Fibroblast of skin of right biceps (primary cell): ENCODE measurements at places on chromosomes 7 and 10.

DNA sequence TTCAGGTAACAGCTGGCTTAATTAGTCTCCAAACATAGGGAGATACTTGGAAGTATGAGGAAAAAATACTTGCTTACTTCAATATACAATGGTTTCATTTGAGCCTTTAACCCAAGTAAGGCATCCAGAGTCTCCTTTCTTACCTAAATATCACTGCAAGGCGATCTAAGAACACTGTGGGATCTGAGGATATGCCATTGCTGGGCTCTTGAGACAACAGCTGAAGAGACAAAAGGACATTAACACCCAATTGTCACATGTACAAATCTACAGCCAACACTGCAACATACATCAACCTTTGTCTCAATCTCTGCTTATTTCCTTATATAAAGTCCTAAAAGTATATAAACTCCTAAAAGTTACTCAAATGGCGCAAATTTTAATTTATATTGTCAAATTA is 44.4 kb downstream of the IRF5 start:
- no peak for DNase-seq

GRCh38 chr10:119330342-119330741 is 123.0 kb downstream of the GRK5 start:
- DNase-seq: no peak

DNA sequence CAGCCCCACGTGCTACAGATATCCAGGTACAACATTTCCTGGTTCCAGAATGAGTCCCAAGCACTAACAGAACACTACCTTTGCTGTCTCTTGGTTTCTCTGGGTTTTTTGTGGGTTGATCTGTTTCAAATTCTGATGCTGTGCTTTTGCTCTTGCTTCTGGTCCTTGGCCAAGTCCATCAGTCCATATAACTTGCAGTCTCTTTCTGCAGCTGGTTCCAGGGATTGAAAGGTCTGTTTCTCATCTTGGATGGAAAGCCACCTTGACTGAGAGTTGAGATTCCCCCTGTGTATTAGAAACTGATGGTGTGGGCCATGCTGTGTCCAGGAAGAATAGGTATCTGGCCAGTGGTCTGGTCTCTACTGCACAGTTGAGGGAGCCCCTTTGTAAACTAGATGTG is 171.1 kb downstream of the JCAD start:
- DNase-seq: no peak

- no peak for DNase-seq
Observed at GRCh38 chr10:116836902-116837523, 12.3 kb upstream of the ENO4 start.

GRCh38 chr10:3691482-3691881 is 93.5 kb downstream of the KLF6 start:
- DNase-seq: no peak

GRCh38 chr10:124589491-124590041 is 127.9 kb downstream of the LHPP start:
- no peak for DNase-seq

- DNase-seq: no peak
Observed at GRCh38 chr10:126565441-126565840, 105.1 kb downstream of the C10orf90 start.

- DNase-seq: no peak
Observed at GRCh38 chr10:119347181-119347974, 140.0 kb downstream of the GRK5 start.

DNA sequence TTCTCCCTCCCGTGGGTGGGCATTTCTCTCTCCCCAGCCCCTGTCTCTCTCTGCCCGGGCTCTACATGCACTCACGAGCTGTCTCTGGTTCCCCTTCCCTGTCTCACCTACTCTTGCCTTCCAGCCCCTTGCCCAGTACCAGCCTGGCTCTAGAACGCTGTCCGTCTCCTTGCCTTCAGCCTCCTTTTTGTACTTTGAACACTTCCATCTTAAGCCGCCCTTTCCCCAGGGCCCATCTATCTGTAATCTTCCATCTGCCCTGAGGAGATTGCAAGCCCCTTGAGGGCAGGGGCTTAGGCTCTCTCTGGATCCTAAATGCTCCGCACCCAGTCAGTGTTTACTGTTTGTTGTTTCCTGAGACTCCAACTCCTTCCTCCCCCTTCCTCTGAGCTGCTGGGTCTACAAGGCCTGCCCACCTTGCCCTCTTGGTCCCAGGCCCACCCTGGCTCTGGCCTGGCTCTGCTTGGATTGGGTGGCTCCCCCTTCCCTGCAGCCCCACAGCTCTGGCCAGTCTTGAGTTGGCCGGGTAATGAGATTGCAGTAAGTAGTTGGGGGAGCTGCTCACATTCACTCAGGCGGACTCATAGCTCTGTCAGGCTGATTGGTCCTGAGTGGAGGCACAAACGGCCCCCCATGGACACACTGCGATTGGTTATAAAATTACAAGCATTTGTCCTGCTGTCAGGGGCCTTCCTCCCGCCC is 28.3 kb downstream of the POLL start:
- DNase-seq: no peak

- no peak for DNase-seq
Observed at GRCh38 chr7:140350056-140350455, 48.3 kb downstream of the SLC37A3 start.

- DNase-seq: no peak
Observed at GRCh38 chr10:47025253-47025539, 114.0 kb downstream of the PTPN20 start.

GRCh38 chr7:65509368-65510186 is 135.9 kb downstream of the ZNF92 start:
- no peak for DNase-seq

- no peak for DNase-seq
Observed at GRCh38 chr7:55048221-55048859, 29.5 kb downstream of the EGFR start.

- DNase-seq: no peak
Observed at GRCh38 chr7:125516194-125516593, 586.6 kb upstream of the POT1 start.

DNA sequence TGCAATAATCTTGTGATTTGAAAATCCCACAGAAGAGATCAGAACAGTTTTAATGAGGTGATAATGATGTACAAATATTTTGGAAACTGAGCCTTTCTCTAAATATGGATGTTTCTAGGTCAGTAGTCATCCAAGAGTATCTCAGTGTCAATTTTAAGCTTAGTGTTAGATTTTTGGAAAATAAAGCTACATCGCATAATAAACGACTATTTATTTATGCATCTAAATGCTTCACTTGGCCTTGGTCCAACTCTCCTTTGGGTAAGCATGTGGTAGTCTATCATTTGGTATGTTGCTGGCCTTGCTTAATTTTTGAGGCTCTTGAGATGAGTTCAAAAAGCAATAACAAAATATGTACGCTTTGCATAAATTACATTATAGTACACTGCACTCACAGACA is 5.4 kb upstream of the PPP1R9A start:
- DNase-seq: no peak

- peak; percentile 40 for DNase-seq
Observed at GRCh38 chr7:128398016-128398840, 11.6 kb downstream of the IMPDH1 start.

- DNase-seq: no peak
Observed at GRCh38 chr7:7773334-7774309, 55.2 kb upstream of the RPA3 start.

DNA sequence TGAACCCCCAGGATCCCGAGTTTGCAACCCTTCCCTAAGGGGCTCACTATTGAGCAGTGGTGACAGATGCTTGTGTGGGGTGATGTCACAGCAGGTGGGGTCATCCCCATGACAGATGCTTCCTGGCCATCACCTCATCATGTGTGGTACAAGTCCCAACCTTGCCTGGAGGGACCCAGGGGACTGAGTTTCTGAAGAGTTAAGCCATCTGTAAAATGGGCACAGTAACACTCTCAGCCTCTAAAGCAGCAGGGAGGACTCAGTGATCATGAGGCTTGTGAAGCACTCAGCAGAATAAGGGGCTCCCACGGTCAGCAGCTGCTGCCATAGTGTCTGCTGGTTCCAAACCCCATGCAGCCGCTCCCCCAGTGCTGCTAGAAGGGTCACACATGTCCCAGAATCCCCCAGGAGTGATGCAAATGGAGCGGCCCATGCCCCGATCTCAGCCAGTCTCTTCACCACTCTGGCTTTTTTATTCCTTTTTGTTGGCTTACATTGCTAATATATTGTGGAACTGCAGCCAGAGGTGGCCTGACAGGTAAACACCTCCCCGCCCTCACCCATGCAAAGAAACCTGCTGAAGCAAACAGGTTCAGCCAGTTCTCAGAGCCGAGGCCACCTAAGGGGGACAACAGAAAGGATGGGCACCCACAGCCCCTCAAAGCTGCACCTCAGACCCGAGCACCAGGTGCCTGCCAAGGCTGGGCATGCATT is 102.1 kb upstream of the PDGFA start:
- no peak for DNase-seq

DNA sequence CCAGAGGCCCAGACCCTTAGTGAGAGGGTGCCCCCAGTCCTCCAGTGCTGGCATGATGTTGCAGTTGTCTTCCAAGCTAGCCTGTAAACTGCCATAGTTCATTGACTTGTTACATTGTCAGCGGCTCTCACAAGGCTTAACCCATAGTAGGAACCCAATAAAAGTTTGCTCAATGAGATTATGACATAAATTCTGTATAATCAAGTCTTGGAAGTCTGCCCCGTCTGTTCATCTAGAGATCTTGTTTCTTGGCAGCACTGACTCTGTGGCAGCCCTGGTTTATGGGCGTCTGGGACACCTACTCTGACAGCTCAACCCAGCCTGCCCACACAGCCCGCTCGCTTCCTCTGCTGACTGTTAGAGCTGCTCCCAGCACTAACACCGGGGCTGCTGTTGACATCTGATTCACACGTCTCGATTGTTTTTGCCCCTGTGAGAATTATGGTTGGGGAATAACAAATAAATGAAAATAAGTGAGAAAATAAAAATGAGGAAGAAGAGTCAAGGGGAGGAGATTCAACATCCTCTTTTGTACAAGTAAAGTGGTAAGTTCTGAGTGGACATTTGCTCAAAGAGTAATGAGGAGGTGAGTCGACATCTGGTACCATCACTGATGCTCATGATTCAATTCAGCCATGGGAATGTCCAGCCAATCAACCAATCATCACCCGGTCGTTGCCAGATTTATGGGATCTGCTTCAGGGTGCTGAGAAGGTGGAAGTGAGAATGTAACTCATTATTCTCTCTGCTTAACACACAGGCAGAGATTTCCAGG is 160.8 kb downstream of the SPAG6 start:
- no peak for DNase-seq

GRCh38 chr7:154912871-154913637 is 89.9 kb downstream of the PAXIP1 start:
- no peak for DNase-seq

DNA sequence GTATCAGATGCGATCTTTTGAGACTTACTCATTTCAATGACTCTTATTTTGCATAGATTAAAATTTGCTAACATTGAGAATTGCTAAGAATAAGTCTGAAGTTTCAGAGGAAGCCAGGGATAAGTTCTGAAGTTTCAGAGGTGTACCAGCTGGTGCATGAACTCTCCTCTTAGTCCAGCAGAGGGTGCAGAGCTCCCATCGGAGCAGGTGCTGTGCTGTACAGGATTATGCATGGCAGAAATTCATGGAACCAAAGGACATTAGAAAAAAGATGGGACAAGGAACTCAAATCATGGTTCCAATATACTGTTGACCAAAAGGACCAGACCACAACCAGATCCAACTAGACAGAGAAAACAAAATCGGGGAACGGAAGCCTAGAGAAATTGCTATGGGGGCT is 41.9 kb downstream of the MGAM2 start:
- no peak for DNase-seq

- DNase-seq: no peak
Observed at GRCh38 chr10:25811052-25811685, 122.9 kb upstream of the MYO3A start.

DNA sequence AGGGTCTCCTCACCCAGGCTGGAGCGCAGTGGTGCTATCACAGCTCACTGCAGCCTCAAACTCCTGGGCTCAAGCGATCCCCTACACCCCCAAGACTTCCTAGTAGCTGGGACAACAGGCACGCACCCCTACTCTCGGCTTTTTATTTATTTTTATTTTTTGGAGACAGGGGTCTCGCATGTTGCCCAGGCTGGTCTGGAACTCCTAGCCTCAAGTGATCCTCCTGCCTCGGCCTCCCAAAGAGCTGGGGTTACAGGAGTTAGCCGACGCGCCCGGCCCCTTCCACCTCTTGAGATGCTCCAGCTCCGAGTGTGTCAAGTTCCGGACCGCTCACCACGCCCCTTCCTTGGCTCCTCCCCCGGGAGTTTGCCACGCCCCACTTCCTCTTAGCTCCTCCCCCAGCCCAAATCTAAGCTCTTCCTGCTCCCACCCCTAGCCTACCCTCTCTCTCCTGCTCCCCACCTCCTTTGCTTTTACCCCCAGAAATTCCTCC is 6.3 kb downstream of the NAT16 start:
- peak; percentile 52 for DNase-seq

GRCh38 chr10:29202386-29202940 is 86.4 kb upstream of the LYZL1 start:
- DNase-seq: no peak

DNA sequence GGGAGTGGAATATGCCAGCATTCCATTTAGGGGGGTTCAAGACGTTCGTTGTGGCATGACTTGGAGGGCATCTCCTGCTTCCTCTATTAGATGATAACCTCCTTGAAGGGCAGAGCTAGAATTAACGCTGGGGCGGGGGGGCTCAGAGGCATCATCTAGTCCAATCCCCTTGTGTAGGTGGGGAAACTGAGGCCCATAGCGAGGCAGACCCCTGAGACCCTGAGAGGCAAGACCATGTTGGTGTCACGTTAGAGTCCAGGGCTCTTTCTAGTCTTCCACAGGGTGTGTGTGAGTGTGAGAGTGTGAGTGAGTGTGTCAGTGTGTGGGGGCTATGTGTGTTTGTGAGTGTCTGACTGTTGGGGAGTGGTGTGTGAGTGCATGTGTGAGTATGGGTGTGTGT is 29.3 kb upstream of the NUB1 start:
- DNase-seq: no peak

DNA sequence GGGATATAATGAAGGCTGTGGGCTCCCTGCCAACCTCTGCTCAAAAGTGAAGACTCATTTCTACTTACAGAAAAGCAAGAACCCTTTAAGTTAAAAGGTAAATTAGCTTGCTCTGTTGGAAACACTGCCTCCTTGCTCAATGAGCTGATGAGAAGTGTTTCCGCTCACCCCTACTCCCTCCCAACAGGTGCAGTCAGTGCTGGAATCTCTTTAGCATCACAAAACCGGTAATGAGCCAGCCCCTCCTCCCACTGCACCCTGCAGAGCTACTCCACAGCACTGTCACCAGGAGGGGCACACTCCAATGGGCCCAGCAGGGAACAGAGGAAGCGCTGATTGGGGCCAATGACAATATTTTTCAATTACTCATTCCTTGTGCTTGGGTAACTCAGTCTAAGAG is 262.5 kb downstream of the TCERG1L start:
- DNase-seq: no peak
